ENCODE measurements at places on chromosomes 16 and 17.

- DNase-seq, result no peak
These were observed 9.7 kb upstream of the TIMP2 start for GRCh38 chr17:78934681-78935418.

DNA sequence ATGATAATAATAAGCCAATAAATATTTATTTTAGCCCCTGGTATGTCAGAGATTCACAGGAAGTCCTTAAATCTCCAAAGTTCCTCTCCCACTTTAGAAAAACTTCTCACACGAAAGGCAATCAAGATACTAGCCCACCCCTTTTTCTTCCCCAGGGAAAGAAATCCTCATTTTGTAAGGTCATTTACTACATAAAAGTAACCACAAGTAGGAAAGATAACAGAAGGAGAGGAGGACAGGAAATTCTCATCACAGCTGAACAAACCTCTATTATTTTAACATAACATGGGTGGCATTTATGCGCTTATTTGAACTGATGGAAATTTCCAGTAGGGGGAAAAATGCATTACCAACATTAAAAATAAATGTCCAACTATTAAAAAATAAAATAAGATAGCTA lies 3.4 kb downstream of the FAM222B start:
- no peak for DNase-seq

- DNase-seq, result no peak
These were observed 3.4 kb downstream of the TRAF4 start for GRCh38 chr17:28747051-28747691.

DNA sequence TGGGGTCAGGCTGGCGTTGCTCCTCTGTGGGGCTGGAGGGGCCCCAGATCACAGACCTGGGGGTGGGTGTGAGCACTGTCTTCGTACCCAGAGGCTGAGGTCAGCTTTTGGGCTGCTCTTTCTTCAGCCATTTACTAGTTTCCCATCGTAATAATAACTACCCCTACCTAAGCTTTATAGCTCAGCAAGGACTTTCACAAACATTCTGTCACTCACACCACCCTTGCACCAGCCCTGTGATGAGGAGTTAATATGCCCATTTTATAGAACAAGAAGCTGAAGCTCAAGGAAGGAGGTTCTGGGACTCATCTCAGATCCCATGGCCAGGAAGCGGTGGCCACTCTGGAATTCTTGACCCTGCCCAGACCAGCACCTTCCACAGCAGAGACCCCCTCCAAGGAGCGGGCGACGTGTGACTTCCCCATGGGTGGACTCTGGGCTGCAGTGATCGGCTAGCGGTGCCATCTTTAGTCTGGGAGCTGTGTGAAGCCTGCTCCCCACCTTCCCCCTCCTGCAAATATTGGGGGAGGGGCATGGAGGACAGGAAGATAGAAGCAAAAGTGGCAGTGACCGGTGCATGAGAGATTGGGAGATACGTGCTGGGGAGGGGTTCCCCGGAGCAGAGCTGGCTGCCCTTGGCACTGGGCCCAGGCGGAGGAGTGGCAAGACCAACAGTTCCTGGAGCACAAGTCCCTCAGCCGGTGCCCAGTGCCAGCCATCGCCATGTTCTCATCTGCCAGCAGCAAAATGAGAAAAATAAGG lies 81.8 kb upstream of the TOB1 start:
- no peak for DNase-seq

DNA sequence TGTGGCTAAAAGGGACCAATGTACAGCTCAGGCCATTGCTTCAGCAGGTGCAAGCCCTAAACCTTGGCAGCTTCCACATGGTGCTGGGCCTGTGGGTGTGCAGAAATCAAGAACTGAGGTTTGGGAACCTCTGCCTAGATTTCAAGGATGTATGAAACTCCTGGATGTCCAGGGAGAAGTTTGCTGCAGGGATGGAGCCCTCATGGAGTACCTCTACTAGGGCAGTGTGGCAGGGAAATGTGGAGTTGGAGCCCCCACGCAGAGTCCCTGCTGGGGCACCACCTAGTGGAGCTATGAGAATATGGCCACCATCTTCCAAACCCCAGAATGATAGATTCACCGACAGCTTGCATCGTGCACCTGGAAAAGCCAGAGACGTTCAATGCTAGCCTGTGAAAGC lies 13.0 kb downstream of the EFCAB5 start:
- DNase-seq, result no peak

Data from GDM1 (cell line).